Kidney (tissue), 22 donors: ENCODE measurements at places on chromosomes 16 and 17. TPM values are rescaled to one million over a fixed set of nuclear protein-coding genes. Genes with fewer than 3 reads are reported as not detected.

The PLLP gene
- polyA plus RNA-seq = 83.8 TPM

The TBKBP1 gene
- 11.2 TPM for polyA plus RNA-seq

The TBC1D3C gene
- not detected for polyA plus RNA-seq

The AOC3 gene
- polyA plus RNA-seq = 15.1 TPM

The RAP1GAP2 gene
- polyA plus RNA-seq = 6.8 TPM

The TOX3 gene
- 8.7 TPM for polyA plus RNA-seq

The KRTAP1-5 gene
- not detected for polyA plus RNA-seq

The MAP2K4 gene
- polyA plus RNA-seq = 14.2 TPM

The HOXB2 gene
- polyA plus RNA-seq = 30.7 TPM

The ADGRG3 gene
- polyA plus RNA-seq = 0.17 TPM

The OR1E2 gene
- polyA plus RNA-seq = not detected

The CDK10 gene
- polyA plus RNA-seq = 82.6 TPM

The PPP1R1B gene
- polyA plus RNA-seq = 22.9 TPM

The BCAS3 gene
- 18.3 TPM for polyA plus RNA-seq
